ENCODE measurements at places on chromosomes 12 and 14.

GRCh38 chr12:131994589-131994988, 44.8 kb downstream of the EP400 start:
- DNase-seq, result no peak

DNA sequence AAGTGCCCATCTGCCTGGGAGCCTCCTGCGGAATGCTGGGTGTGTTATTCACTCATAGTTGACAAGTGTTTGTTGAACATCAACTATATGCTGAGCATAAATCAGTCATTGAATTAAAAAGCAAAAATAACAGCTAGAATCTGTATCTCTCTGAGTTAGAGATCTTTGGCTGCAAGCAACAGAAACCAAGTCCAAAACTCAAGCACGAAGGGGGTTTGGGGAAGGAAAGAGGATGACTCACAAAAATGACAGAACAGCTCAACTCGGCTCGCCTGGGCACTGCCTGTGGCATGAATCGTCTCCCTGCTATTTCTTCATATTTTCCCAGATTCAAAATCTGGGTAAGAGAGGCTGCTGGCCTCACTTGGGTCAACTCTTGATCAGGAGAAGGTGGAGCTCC, 72.6 kb upstream of the NCOR2 start:
- no peak for DNase-seq

- no peak for DNase-seq
Measured at GRCh38 chr14:35349496-35350365, 54.8 kb downstream of the NFKBIA start.

DNA sequence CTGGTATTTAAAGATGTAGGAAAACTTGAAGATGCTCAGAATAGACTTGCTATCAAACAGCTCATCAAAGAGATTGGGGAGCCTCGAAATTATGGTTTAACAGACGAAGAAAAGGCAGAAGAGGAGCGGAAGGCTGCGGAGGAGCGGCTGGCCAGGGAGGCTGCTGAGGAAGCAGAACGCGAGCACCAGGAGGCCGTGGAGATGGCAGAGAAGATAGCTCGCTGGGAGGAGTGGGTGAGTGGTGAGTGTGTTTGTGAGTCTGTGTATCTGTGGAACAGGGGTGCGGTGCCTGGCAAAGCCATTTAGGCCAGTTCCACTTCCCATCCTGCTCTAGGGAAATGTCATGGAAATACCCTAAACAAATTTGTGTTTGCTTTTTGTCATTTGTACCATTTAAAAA, 19.2 kb upstream of the PAPOLA start:
- DNase-seq, result no peak

- DNase-seq, result no peak
Measured at GRCh38 chr12:117481470-117481869, 120.0 kb upstream of the NOS1 start.

DNA sequence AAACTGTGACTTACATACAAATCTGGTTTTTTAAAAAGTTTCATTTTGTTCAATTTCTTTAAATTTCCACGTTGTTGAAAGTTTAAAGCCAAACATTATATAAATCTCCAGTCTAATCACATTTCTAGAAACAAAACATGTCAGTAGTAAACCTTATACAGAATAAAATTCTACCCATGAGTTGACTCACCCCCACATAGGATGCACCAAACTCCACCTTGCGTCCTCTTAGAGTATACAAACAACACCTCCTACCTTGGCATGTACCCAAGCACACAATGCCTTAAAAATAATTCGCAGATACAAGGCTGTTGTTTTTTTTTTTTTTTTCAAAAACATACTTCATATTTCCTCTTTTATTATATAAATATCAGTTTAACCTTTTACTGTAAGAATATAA, 3.3 kb downstream of the FBXL14 start:
- DNase-seq, result no peak

DNA sequence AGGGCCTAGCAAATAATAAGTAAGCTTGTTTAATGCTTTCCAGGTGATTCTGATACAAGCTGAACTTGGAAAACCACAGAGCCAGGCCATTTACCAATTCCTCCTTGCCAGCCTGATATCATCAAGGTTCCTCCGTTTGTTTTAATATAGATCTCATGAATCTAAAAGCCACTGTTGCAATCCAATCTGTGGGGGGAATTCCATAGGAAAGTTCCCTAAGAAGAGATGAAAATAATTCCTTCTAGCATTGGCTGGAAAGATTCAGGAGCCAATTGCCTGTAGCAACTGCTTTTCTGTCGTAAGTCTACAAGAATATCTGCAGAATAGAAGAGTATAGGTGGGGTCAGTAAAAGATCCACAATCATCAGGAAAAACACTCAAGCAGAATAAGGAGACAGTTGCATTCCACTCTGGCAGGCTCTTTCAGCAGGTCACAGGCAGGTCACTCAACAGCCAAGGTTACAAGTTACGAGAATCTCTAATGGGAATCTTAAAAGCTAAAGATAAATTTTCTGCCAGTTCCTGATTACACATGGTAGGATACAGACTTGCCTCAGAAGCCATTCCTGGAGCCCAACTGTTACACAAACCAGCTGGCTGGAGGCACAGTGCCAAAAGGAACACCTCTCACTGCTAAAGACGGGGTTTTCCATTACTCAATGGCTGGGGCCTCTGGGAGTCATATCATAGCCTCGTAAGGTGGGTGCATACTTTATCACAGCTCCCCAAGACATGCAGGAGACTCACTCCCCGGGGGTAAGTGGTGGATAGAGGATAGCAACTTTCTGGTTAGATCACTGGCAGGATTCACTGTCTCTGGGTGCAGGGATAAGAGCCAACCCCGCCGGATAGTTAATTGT, 43.6 kb downstream of the FGD6 start:
- DNase-seq, result no peak

- DNase-seq, result no peak
Measured at GRCh38 chr12:70507442-70507841, 129.8 kb downstream of the PTPRB start.

- DNase-seq, result no peak
Measured at GRCh38 chr12:42828836-42829235, 239.3 kb upstream of the PRICKLE1 start.

- DNase-seq, result no peak
Measured at GRCh38 chr14:76920331-76921087, 94.3 kb downstream of the LRRC74A start.

GRCh38 chr14:55412676-55413075, 1.0 kb upstream of the ATG14 start:
- no peak for DNase-seq

DNA sequence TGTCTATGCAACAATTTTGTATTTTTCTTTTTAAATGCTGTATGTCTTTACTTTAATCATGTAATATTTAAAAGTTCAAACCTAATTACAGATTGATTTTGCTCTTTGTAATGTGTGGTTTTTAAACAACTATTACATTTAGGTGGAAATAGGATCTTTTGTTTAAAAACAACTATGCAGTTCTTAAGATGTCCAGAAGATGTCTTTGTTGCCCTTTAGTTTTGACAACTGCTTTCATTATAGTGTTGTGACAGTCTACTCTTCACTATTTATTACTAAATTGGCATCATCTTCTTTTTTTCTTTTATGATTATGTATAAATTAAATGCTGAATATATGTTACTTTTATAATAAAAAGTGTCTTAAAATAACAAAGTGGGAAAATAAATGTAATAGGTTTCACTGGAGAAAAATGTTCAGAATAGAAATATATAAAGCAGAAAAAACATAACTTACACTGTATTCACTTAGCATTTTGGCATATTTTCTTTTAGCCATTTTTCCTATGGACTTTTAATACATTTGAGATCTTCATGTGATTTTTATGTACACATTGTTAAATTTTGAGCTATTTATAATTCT, 27.1 kb upstream of the PCNX4 start:
- DNase-seq, result no peak

- no peak for DNase-seq
Measured at GRCh38 chr14:60184905-60185555, 19.8 kb upstream of the DHRS7 start.
